ENCODE measurements at places on chromosomes 3 and 15.

GRCh38 chr3:45437383-45437782 lies 49.0 kb downstream of the LARS2 start:
- no peak for DNase-seq

- no peak for DNase-seq
These were observed 212.2 kb upstream of the TP63 start for GRCh38 chr3:189419038-189419437.

GRCh38 chr3:32480604-32481003 lies 22.0 kb downstream of the CMTM6 start:
- DNase-seq = no peak

GRCh38 chr3:103767635-103768034 lies 1332.8 kb downstream of the ZPLD1 start:
- DNase-seq = no peak

DNA sequence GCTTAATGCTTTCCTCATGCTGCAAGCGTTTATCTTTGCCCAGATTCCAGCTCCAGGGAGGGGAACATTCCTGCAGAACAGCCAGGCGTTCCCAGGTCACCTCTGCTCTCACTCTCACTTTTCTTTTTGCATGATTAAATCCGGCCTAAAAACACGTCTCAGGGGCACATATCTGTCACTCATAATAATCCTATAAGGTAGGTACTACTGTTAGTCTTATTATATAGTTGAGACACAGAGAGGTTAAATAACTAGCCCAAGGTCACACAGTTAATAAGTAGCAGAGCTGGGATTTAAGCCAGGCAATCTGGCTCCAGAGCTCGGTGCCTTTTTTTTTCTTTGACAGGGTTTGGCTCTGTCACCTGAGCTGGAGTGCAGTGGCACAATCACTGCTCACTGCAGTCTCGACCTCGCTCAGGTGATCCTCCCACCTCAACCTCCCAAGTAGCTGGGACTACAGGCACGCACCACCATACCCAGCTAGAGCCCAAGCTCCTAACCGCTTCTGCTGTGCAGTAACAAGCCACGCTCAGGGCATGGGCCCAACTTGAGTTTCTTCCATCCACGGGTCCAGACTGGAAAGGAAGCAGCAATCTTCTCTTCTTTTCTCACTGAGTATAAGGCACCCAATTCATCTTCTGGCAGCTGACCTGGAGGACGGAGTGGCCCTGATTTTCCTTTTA lies 96.5 kb downstream of the LIPC start:
- no peak for DNase-seq

GRCh38 chr15:83018436-83018835 lies 7.0 kb upstream of the C15orf40 start:
- no peak for DNase-seq

- DNase-seq = no peak
These were observed 35.2 kb downstream of the CPN2 start for GRCh38 chr3:194315965-194316361.

- no peak for DNase-seq
These were observed 4.1 kb upstream of the TM4SF4 start for GRCh38 chr3:149470381-149470780.

DNA sequence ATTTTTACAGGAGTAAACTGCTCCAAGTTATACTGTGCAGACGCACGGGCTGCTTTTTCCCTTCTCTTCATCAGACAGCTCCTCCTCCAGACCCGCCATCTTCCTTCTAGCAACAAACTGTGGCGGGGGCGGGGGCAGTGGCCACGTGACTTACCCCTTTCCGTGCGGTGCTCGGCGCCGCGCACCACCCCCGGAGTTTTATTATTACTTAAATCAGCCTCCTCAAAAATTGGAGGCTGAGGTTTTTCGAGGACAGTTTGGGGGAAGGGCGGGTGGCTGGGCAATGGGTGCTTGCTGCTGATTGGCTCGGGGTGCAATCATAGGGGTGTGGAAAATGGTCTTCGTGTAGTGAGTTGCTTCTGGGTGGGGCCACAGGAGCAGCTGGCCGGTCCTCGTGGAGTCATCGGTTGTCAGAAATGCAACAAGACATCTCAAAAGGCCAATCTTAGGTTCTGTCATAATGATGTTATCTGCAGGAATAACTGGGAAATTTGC lies 77.1 kb upstream of the MFGE8 start:
- DNase-seq = no peak

- DNase-seq = peak; percentile 14
These were observed 82.3 kb downstream of the ST6GAL1 start for GRCh38 chr3:187012609-187013051.

DNA sequence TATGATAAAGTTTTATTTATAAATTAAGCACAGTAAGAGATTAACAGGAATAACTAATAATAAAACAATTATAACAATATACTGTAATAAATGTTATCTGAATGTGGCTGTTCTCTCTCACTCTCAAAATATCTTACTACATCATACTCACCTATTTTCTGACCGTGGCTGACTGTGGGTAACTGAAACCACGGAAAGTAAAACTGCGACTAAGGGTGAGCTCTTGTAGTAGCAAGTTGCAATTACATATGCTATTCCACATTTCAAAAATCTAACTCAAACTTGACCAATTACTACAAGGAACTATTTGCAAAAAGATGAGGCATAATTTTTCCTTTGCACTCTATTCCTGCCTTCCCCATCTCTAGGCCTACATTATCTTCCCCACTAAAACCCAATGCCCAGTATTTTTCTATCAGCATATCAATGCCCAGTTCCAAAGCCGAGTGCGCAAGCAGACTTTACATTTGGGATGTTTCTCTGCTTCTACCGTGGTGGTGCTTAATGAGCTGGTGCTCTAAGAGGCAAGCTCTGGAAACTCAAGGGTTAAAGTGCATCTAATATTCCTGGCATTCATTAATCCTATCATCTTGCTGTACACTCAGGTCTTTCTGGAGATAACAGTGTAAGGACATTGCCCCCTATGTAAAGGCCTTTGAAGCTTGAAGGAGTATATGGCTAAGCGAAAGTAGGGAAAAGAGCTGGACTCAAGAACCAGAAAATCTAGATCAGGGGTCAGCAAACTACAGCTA lies 6.7 kb downstream of the PCYT1A start:
- no peak for DNase-seq

DNA sequence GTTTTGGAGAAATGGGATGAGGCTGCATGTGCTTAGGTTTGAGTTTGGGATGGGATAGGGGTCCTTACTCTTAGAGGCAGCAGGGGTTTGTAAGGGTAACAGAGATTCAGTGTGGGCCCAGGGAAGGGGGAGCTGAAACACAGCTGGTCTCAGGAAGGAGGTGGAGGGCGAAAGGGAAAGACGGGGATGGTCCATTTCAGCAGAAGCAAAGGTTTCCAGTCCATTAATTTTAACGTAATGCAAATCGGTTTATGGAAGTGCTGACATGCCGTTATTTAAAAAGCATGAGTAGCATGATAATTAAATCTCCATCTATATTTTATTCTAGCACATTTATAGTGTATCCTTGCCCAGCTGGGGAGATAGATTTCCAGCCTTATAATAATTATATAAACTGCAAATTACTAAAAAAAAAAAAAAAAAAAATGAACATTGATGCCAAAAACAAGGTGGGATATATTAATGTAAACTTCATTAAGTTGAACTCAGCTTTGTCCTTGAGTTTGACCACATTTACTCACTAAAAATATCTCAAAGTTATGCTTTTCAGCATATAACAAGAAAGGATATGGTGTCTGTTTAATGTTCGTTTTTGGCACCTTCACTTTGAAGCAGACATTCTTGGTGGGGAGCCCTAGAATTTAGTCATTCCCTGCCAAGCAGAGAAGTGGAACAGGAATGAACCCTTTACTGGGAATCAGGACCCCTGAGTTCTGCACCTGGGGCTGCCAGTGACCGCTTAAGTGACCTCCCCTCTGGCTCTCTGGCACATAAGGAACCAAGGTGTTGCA lies 234.7 kb downstream of the THSD4 start:
- DNase-seq = no peak

GRCh38 chr15:73504885-73505284 lies 61.9 kb downstream of the REC114 start:
- no peak for DNase-seq

DNA sequence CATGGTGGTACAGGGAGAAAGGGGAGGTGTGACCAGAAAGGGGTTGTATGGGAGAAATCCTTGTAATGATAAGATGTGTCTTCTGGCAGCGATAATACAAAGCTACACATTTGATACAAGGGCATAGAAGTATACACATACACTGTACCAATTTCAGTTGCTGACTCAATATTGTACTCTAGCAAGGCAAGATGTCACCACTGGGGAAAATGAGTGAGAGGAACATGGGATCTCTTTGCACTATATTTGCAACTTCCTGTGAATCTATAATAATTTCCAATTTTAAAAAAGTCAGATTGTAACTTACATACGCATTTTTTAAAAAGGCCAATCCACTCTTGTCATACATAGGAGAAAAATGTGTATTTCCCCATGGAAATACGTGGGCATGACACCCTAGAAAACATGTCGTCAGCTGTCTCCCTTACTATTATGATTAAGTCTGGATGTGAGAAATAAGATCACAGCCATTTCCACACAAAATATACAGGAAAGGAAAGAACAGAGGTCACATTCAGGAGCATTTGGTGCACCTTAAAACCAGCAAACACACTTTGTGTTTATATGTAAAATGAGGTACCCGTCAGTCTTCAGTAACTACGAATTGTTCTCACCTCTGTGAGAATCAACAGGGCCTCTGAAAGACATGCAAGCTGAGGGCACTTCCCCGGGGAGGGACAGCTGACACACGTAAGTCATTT lies 22.9 kb downstream of the PRR23E start:
- DNase-seq = no peak

GRCh38 chr3:119343719-119344118 lies 49.5 kb downstream of the ARHGAP31 start:
- no peak for DNase-seq

- no peak for DNase-seq
These were observed 7.0 kb upstream of the FSTL1 start for GRCh38 chr3:120457827-120458226.

- no peak for DNase-seq
These were observed 432.2 kb downstream of the TUSC7 start for GRCh38 chr3:117141812-117142211.

DNA sequence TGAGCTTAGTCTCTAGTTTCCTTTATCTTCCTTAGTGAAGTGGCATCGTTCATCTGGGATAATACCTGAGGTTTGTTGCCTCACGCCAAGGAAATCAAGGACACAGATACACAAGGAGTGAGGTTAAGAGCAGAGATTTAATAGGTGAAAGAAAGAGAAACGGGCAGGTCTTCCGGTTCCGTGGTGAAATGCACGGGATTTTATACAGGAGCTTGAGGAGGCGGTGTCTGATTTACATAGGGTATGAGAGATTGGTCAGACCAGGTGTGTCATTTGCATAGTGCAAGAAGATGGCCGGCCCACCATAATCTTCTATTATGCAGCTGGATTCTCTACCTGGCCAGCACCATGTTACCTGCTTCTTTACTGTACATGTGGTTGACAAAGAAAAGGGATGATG lies 17.2 kb downstream of the ARRDC4 start:
- DNase-seq = no peak

DNA sequence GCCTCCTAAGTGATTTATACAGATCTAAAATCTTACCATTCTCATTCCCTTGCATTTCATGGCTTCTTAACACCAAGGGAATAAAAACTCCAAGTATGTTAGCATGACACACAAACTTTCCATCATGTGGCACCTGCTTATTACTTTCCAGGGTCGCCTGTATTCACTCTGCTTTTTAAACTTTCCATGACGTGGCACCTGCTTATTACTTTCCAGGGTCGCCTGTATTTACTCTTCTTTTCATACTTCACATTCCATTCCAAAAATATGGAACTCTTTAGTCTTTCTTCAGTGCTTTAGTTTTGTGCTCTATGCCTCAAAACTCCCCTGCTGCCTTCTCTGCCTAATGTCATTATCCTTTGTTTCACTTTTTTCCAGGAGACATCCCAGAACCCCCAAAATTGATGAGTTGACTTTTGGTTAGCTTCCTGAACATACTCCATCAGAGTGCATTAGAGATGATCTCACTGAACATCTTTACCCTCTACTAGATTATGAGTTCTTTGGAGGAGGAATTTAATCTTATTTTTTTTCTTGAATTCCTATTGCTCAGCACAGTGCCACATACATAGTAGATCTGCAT lies 47.0 kb downstream of the CALML4 start:
- DNase-seq = no peak

DNA sequence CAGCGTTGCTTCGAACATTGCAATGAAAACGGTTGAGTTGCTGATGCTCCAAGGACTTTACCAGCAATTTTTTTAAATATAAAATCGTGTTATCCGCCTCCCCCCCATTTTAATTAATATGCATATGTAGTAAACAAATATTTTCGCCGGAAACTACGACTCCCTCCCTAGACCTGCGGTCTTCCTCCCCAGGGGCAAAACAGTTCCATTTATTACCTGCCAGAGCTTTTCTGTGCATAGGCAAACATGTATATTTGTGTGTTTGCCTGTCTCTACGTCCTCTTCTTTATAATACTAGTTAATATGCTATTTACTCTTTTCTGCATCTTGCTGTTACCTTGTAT lies 593 bp upstream of the RSL24D1 start:
- no peak for DNase-seq

DNA sequence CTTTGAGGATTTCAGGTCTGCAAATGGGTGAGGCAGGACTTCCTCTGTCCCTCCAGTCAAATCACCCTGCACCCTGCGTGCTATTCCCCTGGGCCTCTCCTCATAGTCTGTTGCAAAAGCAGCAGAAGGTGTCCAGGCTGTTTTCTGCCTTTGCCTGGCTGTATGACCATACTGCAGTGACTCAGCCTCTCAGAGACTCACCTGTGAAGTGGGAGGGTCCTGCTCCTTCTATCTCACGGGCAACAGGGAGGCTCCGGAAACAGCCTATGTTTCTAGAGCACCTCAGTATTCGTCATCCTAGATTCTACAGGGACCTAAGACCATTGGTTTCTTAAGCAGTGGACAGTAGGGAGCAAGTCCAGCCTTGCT lies 216.4 kb downstream of the TLE3 start:
- DNase-seq = no peak

DNA sequence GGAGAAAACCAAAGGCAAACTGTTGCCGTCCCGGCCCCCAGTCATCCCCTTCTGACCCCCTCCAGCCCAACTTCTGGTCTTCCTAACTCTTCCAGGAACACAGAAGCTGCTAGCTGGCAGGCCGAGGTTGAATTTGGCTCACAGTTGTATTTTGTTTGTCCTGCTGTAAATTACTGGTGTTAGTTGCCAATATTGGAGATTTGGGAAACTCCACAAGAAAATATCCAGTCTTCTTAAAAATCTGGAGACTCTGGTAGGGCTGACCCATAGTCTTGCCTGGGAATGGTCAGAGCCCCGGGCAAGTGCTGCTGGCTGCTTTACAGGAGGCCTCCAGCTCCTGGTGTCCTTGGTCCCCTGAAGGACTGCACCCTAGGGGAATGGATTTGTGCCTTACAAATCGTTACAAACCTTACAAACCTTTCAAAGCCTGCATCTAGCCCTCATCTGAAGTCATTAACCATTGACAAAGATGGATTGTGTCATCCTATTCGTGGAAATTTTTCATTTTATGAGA lies 112.0 kb upstream of the MCTP2 start:
- no peak for DNase-seq

- no peak for DNase-seq
These were observed 13.6 kb downstream of the ACKR2 start for GRCh38 chr3:42822828-42823227.

All from endothelial cell (in vitro differentiated cells).